ENCODE measurements at places on chromosomes 2 and 18. TPM values are rescaled to one million over a fixed set of nuclear protein-coding genes. Genes with fewer than 3 reads are reported as not detected.

Gene KCNJ13
- not detected for total RNA-seq

Gene SETBP1
- total RNA-seq, result 17.5 TPM

Gene PLCL1
- 5.4 TPM for total RNA-seq

Gene SERPINB10
- total RNA-seq, result 0.72 TPM

Gene MARCHF4
- not detected for total RNA-seq

Gene THAP4
- total RNA-seq, result 29.5 TPM

Gene SLC23A3
- total RNA-seq, result 1.0 TPM

Gene PAPOLG
- 14.4 TPM for total RNA-seq

Gene RUFY4
- not detected for total RNA-seq

Data from omental fat pad (tissue), 4 donors.